A549 treated with dexamethasone at 1 μM for 4 hours (cell line): ENCODE measurements at places on chromosomes 2 and 18. TPM values are rescaled to one million over a fixed set of nuclear protein-coding genes. Genes with fewer than 3 reads are reported as not detected.

Gene NYAP2
- 0.02 to 0.04 TPM (median 0.03 TPM) in 4 of 5 replicates, not detected in the other for total RNA-seq

Gene HOXD8
- total RNA-seq = 5.0 to 5.4 TPM (median 5.3 TPM) in 5 replicates

Gene ZNF385B
- not detected in 5 replicates for total RNA-seq

Gene ADCYAP1
- total RNA-seq = not detected in 5 replicates

Gene GPR55
- 0.02 TPM in 1 of 5 replicates, not detected in the others for total RNA-seq

Gene REG3G
- not detected in 5 replicates for total RNA-seq
